ENCODE measurements at places on chromosomes 2 and 18. TPM values are rescaled to one million over a fixed set of nuclear protein-coding genes. Genes with fewer than 3 reads are reported as not detected.

The HOXD13 gene
- total RNA-seq = 0.13 TPM

The YIPF4 gene
- total RNA-seq = 40.0 TPM

The CDK15 gene
- 0.11 TPM for total RNA-seq

The SPP2 gene
- not detected for total RNA-seq

The DCAF17 gene
- total RNA-seq = 38.8 TPM

The PARD3B gene
- total RNA-seq = 19.5 TPM

The DTNA gene
- 1.8 TPM for total RNA-seq

The XRCC5 gene
- 244 TPM for total RNA-seq

The CCDC68 gene
- 1.3 TPM for total RNA-seq

The MAT2A gene
- 247 TPM for total RNA-seq

Measured in articular chondrocyte of knee joint (primary cell).